LoVo (cell line): ENCODE measurements at places on chromosomes 7 and 10.

DNA sequence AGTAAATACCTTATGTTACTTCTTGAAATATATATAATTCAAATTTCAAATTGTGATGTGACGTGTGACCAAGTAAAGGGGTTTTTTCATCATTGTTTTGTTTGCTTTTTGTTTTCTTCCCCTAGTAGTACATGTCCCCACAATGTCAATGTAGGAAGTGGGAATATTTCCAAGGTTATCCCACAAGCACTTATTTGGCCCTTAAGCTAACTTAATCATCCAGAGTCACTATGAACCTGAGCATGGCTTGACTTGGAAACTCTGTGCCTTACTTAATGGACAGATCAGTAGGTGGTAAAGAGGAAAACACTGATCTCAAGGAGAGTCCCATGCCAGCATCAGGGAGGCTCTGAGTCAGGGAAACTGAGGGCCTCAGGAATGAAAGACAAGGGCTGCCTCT lies 569.3 kb upstream of the IGFBP3 start:
- no peak for DNase-seq

- DNase-seq: no peak
Observed at GRCh38 chr10:43998021-43998809, 349.5 kb upstream of the ZNF32 start.

DNA sequence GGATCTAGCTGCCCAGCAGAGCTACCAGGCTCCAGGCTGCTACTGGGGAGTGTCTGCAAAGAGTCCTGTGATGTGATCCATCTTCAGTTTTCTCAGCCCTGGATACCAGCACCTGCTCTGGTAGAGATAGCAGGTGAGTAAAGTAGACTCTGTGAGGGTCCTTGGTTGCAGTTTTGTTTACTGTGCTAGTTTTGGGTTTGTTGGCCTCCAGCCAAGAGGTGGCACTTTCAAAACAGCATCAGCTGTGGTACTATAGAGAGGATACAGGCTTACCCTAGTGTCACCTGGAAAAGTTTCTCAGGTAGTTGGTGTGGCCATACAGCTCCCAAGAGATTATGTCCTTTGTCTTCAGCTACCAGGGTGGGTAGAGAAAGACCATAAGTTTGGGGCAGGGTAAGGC lies 56.3 kb downstream of the MTERF1 start:
- DNase-seq: no peak

DNA sequence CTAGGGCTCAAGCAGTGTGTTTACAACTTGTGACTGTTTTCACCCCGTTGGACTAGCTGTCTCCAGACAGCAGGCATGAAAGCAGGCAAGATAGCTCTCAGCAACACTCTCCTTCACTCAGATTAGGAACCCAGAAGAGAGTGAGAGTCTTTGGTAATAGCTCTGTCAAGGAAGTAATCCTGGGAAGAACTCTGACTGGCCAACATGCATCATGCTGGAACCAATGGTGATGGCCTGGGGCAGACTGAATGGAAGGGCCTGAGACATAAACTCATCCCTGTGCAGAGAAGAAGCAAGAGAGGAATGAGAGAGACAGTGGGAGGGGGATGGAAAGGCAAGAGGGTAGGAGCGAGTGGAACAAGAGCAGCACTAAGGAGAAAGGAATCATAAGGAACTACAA lies 48.9 kb downstream of the AKR1D1 start:
- DNase-seq: no peak

- DNase-seq: no peak
Observed at GRCh38 chr10:6525599-6526165, 54.4 kb downstream of the PRKCQ start.

- no peak for DNase-seq
Observed at GRCh38 chr10:86976362-86977056, 8.2 kb downstream of the ADIRF start.

DNA sequence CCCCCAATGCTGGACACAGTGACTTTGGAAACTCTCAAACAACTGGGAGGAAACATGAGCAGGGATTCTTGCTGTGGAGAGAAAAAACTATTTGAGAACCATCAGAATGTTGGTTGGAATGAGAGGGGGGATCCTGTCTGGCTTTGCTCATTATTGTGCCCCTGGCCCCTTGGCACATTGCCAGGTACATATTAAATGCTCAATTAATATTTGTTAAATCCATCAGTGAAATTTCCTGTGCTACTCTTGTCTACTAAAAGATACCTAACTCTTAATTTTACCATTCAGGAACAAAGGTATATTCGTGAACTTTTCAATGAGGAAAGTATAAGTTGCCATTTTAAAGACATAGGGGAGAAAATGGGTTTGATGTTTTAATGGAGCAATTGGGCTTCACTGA lies 329.4 kb downstream of the OTUD1 start:
- no peak for DNase-seq

- no peak for DNase-seq
Observed at GRCh38 chr7:120055300-120055699, 217.7 kb upstream of the KCND2 start.

GRCh38 chr10:2856598-2856997 lies 210.8 kb upstream of the PFKP start:
- no peak for DNase-seq

GRCh38 chr10:120260456-120260855 lies 196.6 kb upstream of the PLPP4 start:
- no peak for DNase-seq

- no peak for DNase-seq
Observed at GRCh38 chr7:1516586-1517251, 12.5 kb upstream of the INTS1 start.

- no peak for DNase-seq
Observed at GRCh38 chr10:71881647-71882355, 30.8 kb upstream of the PSAP start.

DNA sequence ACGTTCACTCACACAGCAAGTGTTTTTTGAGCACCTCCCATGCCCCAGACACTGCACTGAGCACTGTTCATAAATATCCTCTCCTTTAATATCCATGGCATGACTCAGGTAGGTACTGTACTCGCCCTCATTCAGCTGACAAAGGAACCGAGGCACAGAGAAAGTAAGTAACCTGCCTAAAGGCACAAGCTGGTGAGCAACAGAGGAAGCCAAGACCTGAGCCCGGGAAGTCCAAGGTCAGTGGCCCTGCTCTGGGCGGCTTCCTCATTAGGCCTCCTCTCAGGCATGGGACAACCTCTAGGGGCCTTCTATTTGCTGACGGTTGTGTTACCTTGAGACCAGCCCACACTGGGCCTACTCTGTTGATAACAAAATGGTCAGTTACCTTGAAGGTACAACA lies 45.1 kb upstream of the EZH2 start:
- no peak for DNase-seq

DNA sequence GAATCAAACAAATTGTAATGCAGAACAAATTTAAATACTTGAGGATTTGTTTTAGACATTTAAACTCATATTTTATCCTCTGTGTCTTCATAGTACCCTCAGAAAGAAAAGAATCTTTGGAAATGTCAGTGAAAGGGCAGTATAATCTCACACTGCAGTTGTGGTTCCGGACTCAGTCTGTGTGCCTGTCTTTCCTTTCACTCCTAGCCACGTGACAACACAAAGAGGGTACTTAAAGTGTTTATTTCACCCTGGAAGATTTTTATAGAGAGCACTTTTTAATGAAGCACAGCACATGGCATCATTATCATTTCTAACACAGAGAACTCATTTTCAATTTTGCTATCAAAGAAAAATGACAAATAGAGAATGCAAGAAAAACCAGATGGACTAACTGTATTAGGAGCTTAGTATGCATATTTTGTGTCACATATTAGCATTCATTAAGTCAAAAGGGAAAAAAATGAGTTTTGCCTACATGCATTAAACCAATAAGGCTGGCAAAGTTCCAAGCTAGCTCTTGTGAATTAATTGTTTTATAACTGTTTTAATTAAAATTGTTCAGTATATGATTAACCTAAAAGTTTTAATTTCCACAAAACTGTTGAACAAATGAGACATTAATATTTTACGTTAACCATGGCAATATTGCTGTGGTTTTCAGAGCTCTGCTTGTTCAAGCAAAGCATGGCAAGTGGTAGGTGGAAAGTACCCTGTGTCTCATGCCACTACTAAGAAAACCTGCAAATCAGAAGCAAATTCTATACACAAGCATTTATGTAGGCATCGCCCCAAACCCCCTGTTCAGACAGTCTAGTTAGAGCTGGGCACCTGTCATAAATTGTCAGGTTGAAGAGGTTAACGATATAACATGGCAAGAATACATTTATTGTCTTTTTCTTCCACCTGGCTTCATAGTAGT lies 65.9 kb downstream of the AUTS2 start:
- DNase-seq: no peak

GRCh38 chr7:139618482-139619366 lies 95.2 kb downstream of the CLEC2L start:
- DNase-seq: no peak

- DNase-seq: no peak
Observed at GRCh38 chr7:50221433-50221832, 83.1 kb upstream of the IKZF1 start.

DNA sequence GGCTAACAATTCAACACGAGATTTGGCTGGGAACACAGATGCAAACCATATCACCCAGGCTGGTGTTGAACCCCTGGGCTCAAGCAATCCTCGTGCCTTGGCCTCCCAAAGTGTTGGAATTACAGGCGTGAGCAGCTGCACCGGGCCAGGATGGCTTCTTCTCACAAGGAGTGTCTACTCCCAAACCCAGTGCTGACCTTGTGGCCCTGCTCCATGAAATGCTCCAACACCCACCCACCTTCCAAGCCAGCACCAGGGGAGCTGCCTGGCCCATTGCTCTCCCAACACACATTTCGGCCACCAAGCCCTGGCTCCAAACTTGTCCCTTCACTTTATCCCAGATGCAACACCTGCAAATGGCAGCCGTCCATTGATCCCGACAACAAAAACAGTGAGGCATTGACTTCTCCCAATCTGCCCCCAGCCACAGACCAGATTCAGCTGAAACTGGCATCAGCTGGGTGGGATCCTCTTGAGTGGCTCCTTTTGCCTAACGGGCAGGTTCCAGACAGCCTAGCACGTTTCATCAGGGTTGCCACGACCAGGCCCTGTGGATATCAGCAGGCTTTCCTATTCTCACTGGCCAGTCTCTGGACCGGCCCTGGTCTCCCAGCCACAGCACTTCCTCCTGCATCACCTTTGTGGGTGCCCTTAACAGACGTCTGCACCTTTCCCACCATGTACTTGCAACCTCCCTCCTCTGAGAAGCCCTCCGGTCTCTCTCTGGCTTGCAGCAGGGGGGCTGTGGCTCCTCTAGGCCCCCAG lies 105.7 kb upstream of the CARD11 start:
- no peak for DNase-seq

DNA sequence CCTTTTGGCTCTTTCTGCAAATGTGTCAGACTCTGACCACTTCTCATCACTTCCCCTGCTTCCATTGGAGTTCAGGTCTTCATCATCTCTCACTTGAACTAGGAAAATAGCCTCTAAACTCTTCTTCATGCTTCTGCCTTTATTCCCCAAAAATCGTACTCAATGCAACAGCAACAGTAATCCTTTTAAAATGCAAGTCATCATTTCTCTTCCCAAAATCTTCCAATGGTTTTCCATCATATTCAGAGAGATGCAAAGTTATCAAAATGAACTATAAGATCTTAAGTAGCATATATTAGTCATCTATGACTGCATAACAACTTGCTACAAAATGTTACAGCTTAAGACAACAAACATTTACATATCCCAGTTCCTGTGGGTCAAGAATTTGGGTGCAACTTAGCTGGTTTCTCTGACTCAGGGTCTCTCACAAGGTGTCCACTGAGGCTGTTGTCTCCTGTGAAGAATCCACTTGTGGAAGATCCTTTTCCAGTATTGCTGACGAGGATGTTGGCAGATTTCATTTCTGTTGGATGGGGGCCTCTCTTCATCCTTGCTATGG lies 31.0 kb upstream of the ETV1 start:
- DNase-seq: no peak

DNA sequence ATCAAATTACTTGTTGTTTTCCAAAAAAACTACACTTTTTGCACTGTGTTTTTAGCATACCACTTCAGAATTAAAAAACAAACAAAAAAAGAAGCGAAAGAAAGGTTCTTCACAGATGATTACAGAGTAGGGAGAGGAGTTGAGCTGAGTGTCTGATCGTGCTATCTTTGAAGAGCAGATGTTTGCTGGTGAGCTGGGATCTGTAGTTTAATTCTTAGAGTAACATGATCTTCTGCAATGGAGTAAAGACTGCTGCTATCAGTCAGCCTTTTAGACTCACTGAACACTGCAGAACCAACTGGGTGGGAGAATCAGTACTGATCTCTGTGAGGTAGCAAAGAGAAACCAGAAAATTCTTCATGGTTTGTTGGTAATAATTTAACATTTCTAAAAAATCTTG lies 1197.8 kb upstream of the SORCS1 start:
- no peak for DNase-seq

DNA sequence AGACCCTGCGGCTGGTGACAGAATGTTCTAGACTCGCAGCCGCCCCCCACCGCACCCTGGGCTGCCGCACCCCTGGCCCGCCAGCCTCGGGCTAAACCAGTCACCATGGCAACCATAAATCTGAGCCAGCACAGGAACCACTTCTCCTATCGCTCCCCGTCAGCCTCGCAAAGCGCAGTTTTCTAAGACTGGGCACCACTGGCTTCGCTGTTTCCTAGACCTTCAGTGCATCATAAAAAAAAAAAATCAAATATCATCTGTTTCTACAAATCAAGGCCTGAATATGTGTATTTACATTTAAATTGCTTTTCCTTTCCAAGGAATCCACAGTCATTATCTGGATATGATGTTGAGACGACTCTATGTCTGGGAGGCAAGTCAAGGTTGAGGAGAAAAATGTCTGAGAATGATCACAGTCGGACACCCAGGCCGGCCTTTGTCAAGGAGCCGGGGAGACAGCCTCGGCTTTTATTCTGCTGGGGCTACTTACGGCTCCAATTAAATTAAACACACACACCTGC lies 99.9 kb downstream of the PTPRN2 start:
- DNase-seq: no peak

DNA sequence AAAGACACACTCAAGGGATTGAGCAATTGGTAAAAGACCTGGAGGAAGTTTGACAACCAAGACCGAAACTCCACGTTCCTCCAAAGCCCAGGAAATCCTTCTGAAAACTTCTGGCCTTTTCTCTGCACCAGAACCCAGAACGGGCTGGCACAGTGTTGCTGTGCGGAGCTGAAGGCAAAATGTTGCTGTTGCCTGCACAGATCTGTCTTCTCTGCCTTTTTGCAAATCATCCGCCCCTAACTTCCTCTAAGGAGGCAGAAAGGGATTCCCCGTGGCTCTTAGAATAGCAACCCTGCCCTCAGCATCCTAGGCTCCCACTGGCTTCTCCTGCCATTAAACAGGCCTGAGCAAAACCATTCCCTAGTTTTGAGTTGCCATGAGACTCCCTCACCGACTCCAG lies 44.9 kb downstream of the FIGNL1 start:
- DNase-seq: no peak

- DNase-seq: peak; percentile 59
Observed at GRCh38 chr7:28062197-28062991, 118.2 kb downstream of the JAZF1 start.

- DNase-seq: no peak
Observed at GRCh38 chr10:955127-955819, 23.8 kb upstream of the LARP4B start.

GRCh38 chr7:14590206-14590605 lies 312.3 kb downstream of the DGKB start:
- DNase-seq: no peak
